ENCODE measurements at places on chromosomes 6 and 20.

DNA sequence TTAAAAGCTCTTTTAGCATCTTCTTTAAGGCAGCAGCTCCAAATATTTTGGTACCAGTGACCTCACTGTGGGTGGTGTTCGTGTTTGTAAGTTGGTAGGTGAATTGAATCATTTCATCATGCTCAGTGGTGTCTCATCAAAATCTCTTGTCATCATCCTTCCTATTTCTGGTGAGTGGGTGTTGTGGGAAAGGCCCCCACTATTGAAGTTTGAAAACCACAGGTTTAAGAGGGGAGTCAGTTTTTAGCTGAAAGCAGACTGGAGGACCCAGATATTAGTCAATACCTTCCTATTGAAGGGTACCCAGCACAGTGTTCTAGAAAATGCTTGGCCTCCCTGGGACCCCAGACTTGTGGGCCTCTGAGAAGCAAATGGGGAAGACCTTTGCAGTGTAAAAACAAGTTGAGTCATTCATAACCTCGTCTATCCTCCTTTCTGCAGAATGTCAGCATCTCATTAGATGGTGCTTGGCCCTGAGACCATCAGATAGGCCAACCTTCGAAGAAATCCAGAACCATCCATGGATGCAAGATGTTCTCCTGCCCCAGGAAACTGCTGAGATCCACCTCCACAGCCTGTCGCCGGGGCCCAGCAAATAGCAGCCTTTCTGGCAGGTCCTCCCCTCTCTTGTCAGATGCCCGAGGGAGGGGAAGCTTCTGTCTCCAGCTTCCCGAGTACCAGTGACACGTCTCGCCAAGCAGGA lies 3.7 kb downstream of the PIM1 start:
- peak; percentile 43 for DNase-seq

DNA sequence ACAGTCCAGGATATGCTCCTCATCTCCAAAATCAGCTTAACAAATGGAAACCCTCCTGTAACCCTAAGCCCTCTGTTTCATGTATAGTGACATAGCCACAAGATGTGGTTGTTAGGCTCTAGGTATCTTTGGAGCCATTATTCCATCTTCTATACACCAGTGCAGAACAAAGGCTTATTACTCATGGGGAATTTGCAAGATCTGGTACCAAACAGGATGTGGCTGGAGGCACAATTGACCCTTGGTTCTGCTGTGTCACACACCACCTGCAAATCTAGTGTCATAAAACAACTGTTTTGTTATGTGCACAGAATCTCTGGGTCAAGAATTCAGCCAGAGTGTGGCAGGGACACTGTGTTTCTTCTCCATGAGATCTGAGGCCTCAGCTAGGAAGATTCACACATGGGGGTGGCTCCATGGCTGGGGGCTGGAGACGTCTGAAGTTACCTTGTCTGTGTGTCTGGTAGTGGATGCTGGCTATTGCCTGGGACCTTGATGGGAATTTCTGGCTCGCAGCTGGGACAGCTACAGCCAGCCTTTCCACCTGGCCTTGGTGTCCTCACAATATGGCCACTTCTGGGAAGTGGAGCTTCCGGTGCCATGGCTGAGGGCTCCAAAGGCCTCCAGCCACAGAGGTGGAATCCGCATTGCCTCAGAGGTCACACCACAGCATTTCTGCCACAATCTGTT lies 369.9 kb downstream of the CDH26 start:
- DNase-seq = no peak

- DNase-seq = no peak
These were observed 30.1 kb downstream of the CYB5R4 start for GRCh38 chr6:83889621-83890020.

- DNase-seq = no peak
These were observed 33.3 kb downstream of the SUN5 start for GRCh38 chr20:32970973-32971300.

DNA sequence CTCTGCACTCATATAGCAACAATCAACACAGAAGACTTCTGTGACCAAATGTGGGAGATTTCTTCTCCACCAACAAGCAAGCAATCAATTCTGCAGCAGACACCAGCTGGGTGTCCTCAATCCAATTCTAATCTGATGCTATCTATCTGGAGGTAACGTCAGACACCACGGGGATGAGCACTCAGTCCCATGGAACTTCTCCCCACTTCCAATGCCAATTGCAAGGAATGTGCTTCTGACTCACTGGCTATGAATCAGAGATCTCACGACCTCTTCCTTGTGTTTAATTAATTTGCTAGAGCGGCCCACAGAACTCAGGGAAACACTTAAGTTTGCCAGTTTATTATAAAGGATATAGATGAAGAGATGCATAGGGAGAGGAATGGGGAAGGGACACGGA lies 103.5 kb upstream of the SIRPG start:
- DNase-seq = no peak

- DNase-seq = no peak
These were observed 261.4 kb upstream of the IRAK1BP1 start for GRCh38 chr6:78605909-78606446.

DNA sequence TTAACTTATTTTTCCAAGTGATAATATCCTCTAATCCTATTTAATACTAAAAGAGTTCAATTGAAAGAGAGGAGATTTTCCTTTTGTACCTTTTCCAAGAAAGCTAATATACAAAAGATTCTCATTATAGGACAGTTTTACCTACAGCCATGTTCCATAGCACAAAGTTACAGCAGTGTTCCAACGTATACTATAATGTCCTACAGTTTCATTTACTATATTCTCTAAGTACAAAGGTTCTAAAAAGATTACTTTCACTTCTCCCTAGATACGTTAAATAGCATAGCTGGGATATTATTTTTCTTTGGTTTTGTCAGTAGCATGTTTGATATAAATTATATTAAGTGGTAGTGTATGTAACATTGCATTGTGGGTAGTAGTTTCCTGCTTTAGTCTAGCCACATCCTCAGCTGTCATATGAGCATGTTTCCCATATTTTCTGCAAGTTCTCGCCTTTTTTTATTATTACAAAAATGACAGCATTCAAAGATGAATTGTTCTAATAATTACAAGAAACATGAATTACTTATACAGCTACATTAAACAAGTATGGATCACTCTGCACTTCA lies 4.4 kb upstream of the RUNX2 start:
- DNase-seq = no peak

DNA sequence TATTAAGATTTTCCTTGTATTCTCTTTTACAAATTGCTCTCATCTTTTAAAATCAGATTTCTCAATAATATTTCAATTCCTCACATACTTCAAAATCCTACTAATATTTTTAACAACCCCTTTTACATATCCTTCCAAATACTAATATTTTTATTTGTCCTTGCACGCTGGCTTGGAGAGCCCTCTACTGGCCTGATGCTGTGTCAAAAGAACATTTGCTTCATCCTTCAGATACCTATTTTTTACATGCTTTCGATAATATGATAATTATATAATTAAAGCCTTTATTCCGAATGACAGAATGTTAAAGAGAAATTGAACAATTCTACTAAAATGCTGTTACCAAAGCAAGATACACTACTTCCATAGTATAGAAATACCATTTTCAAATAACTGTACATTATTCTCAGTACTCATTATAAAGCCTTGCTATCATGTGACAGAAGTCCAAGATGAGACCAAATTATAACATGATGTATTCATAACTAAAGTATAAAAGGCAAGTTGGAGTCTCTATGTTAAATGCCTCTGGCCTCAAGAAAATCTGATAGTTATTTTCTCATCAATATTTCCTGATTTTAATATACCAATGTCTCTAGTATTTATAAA lies 39.0 kb upstream of the PLN start:
- DNase-seq = no peak

GRCh38 chr6:108622641-108623298 lies 62.1 kb downstream of the FOXO3 start:
- DNase-seq = no peak

GRCh38 chr20:34367155-34367554 lies 4.1 kb downstream of the ITCH start:
- DNase-seq = no peak

GRCh38 chr6:36217188-36217587 lies 20.6 kb downstream of the BRPF3 start:
- DNase-seq = no peak

- DNase-seq = no peak
These were observed 42.8 kb upstream of the TASP1 start for GRCh38 chr20:13681248-13682125.

- no peak for DNase-seq
These were observed 14.2 kb downstream of the ARID1B start for GRCh38 chr6:156791320-156791850.

DNA sequence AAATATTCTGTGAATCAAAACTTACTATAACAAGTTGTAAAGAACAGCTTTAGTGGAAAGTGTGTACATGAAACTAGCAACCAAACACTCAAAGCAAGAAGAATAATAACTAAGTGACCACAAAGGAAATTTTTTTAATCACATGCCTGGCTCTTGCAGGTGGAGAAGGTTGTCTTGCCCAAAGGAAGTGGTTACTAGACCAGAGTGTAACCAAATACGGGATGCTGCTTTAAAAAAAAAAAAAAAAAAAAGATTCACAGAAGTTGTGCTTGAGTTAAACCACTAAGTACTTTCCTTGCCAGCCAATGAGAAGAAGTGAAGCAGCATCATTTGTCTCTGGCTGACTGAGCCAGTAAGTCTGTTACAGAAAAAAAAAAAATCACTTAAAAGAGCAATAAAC lies 19.1 kb upstream of the HLA-DQB1 start:
- no peak for DNase-seq

DNA sequence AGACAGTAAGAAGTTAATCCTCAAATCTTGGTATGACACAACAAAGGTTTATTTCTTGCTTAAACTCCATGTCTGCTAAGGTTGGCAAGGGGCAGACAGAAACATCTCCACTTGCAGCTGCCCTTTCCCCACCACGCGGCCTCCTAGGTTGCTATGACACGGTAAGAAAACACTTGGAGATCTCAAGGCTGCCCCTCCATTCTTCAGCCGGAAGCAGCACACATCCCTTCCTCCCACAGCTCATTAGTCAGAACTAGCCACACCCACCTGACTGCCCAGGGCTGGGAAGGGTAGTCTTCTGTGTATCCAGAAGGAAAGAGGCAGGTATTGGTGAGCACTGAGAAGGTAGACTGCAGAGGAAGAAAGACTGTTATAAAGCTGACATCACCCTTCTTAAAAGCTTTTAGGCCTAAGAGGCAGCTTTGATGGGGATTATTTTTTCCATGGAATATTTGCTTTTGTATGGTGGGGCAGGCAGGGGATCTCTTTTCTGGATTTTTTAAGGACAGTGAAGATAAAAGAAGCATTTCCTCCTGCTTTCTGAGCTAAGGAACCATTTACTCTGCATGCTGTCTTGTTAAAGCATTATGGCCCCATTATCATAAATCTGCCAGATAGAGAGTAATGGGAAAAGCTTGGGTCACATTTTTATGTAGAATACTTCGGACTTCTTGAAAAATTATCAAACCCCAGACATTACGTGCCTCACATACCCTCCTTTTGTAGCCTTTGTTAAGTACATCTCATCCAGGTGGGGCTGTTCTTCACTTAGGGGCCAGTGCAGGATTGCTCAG lies 41.6 kb downstream of the MRAP2 start:
- DNase-seq = no peak

DNA sequence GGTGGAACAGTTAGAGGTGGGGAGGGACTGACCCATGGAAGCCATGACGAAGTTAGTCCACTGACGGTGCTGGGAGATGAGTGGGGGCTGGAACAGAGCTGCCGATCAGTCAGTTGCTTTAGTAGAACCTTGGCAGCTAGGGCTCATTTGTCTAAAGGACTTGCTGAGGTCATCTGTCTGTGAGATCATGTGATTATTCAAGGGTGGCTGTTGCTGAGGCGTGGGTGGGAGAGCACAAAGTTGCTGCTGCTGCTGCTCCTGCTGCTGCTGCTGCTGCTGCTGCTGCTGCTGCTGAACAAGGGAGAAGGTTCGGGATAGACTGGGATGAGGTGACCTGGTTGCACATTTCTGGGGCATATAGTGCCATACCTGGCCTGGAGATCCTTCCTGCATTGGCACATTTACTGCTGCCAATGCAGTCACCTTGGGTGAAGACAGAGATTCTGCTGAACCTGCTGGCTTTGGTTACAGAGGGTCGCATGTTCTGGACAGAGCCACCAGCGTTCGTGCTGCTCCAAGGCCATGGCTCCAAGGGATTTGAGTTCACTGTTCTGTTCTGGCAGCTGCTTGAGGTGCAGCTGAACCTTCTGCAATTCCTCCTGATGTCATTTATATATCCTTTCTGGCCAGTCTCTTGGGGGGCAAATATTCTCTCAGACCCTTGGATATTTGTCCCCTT lies 840.5 kb downstream of the HACE1 start:
- DNase-seq = no peak

- no peak for DNase-seq
These were observed 291.9 kb upstream of the PRDM1 start for GRCh38 chr6:105794239-105794638.

GRCh38 chr6:85569323-85569722 lies 24.3 kb downstream of the SNX14 start:
- DNase-seq = no peak

- DNase-seq = no peak
These were observed 250.6 kb downstream of the SAMD5 start for GRCh38 chr6:147759093-147759492.

GRCh38 chr6:167034056-167034455 lies 34.9 kb downstream of the CEP43 start:
- no peak for DNase-seq

DNA sequence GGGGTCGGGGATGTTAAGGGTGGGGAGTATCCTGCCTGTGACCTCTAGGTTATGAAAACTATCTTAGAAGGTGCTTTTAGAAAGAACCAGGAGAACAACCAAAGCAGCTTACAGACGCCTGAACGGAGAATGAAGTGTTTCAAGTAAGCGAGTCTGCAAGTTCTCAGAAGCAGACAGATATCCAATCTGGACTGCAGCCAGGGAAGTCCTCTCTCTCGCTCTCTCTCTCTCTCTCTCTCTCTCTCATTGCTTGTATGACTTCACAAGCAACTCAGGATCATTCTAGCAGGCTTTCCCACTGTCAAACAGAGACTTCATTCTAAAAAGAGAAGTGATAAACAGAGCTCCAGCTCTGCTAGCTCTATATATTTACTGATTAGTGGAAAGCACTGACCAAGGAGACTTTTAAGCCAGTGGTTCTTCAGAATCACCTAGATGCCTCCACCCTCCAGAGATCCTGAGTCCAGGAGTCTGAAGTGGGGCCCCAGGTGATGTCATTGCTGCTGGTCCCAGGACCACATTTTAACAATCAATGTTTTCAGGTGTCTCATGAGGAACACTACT lies 6.0 kb downstream of the TCF21 start:
- no peak for DNase-seq

DNA sequence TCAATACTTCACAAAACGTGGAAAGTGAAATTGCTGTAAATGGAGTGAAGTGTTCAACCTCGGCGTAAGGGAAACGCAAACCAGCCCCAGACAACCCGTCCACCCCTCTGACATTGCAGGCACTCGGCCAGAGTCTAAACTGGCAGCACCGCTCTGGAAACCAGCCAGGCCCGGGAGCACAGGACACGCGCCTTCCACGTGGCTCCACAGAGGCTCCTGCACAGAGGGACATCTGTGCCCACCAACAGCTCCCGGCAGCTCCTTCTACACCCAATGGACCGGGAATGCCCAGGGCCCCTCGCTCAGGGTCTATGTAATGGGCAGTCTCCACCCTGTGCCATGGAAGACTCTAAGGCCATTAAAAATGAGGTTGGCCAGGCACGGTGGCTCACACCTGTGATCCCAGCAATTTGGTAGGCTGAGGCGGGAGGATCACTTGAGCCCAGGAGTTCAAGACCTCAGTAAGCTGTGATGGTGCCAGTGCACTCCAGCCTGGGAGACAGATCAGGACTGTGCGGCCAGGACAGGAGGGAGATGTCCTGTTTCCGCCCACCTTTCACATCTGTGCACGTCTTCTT lies 3.4 kb upstream of the HELZ2 start:
- DNase-seq = no peak

- DNase-seq = no peak
These were observed 106.4 kb downstream of the ASCC3 start for GRCh38 chr6:100774681-100775080.

GRCh38 chr6:53795340-53795701 lies 516 bp downstream of the LRRC1 start:
- no peak for DNase-seq

Data from stimulated activated CD4-positive, alpha-beta T cell treated with anti-CD3 and anti-CD28 coated beads, Interleukin-12 subunit alpha, Interleukin-12 subunit beta, amount 100 ng/mL, for 4 hours (primary cell).